ENCODE measurements at places on chromosomes 13 and 19.

DNA sequence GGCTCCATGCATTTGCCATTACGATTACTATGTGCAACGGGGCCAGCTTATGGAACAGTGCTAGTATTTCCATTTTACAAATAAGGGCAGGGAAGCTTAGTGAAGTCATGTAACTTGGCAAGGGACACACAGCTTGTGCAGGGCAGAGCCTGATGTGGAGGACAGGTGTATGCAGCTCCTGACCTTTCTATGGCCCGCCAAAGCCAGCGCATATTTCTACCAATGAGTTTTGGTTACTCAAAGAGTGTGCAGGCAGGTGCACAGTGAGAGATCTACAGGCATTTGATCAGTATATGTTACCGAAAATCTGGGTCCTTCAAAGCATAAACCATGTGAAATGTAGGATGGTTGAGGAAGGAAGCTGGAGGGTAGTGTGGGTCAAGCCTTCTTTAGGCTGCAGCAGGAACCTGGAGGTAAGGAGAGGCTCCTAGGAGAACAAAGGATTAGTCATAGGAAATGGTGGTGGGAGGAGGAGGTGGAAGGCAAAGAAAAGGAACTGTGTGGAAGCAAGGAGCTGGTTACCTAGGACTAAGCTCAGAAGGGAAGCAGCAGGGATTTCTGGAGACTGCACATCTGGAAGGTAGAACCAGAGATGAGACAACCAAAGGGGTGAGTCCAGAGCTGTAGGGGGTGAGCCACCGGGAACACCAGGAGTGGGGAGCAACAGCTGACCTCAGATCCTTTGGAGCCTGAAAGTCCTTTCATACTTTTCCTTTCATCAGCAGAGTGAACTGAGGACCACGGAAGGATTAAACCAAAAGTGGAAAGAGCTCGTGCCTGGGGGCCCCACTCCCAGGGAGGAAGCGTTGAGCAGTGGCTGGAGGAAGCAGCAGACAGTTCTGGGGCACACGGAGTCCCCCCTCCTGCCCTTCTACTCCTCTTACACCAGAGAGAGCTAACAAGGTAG lies 4.2 kb upstream of the PDX1 start:
- no peak for DNase-seq

DNA sequence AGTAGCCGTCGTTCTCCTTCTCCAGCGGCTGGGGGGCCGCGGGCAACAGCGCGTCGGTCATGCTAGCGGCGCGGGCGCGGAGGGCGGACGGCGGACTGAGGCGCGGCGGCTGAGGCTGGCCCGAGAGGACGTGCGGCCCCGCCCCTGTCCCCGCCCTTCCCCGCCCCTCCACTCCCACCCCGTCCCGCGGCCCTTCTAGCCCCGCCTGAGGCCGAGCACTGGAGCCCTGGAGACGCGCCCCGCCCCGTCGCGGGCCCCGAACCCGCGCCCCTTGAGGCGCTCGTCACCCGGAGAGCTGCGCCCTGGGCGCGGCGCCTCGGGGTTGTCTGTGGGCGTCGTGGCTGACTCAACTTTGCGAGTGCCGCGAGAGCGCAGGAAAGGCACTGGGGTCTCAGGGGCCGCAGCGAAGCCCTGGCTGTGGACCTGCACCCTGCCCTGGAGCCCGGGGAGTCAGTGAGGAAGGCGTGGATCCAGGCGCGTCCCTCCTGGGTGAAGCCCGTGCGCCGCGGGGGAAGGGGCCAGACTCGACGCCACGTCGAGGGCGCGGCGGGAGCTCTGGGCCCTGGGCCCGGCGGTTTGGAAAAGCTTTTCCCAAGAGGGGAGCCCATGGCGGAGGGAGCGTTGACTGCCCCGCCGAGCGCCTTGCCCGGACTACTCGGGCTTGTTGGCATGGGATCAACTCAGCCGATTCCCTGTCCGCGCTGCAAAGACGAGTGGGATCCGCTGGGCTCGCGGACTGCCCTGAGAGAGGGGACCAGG lies at the start of gene RHPN2:
Gene RHPN2 (minus strand): TSS at position 97 of the 759 bp plus-strand sequence. CDS start 36 bp downstream, at position 61.
- peak; percentile 72 for DNase-seq

DNA sequence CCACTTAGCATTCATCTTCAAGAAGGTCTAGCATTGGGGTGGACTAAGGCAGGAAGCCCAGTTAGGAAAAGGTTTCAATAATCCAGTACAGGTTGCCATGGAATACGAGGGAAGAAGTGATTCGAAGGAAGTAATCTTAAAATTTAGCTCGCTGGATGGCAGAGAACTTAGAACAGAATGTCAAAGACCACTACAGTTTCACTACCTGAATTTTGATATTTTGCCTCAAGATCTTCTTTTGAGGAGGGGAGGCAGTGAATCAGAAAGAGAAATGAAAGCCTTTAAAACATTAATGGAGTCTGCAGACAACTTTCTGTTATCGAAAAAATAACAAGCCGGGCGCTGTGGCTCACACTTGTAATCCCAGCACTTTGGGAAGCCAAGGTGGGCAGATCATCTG lies 7.0 kb upstream of the RAB8A start:
- no peak for DNase-seq

GRCh38 chr13:100106705-100107104 lies 17.8 kb downstream of the PCCA start:
- DNase-seq, result no peak

- DNase-seq, result peak; percentile 57
Observed at GRCh38 chr19:2618611-2619010, 83.9 kb downstream of the GNG7 start.

DNA sequence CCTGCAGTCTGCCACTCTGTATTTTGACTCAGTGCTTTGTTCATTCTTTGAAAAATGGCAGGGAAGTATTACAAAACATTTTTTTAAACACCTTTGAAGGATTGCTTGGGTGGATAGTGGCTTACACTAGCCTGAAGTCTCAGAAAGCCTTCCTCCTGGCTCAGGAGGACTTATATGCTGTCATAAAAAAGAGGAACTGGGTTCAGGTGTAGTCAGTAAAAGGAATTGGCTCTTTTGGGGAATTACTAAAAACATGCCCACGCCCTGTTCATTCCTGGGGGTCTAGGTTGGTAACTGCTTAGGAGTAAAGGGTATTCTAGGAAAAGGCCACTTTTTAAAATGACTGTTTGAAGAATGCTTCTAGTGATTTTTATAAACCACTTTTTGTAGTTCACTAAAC lies 186.9 kb downstream of the SHISA2 start:
- no peak for DNase-seq

DNA sequence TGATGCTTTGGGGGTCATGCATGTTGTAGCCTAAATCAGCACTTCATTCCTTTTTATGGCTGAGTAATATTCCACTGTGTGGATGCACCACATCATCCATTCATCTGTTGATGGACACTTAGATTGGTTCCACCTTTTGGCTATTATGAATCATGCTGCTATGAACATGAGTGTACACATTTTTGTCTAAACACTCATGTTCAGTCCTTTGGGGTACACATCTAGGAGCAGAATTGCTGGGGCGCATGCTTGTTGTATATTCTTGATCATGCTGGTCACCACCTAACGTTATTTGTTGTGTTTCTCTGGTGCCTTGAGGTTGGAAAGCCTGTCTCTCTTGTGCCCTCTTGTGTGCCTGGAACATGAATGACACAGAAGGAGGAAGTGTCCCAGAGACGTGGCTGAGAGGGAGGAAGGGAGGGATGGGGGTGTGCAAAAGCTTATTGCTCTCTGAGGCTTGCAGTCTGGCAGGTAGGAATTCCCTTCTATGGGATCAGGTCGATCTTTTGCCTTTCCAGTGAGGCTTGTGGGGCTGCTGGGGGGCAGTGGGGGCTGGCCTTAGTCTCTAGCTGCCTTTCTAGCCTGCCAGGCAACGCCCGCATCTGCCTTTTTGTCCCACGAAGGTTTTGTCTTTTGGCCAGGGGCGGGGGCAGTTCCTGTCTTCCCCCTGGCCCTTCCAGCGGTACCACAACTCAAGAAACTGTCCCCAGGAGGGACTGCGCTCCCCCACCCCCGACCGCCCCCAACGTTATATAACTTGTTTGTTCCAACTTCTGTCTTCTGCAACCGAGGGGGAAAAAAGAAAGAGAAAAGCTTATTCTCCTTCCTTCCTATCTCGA lies 7.6 kb downstream of the KLHL26 start:
- peak; percentile 60 for DNase-seq

GRCh38 chr19:11257846-11258380 lies 4.4 kb downstream of the DOCK6 start:
- no peak for DNase-seq

DNA sequence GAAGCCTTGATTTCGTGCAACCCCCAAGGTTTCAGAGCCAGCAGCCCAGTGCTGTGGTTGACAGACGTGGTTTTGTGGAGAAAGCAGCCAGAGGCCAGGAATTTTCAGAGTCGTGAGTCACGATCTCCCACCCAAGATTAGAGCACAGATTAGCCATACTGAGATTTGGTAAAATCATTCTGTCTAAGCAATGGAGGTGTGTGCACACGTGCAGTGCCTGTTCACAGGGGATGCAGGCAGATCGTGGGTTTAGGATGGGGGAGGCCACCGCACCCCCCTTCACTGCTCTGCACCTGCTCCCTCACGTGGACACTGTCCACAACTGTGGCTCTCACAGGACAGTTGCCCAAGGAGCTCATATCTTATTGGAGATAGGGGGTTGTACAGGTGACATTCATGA lies 46.6 kb upstream of the GPR183 start:
- no peak for DNase-seq

GRCh38 chr13:53775807-53776206 lies 747.2 kb downstream of the OLFM4 start:
- no peak for DNase-seq

- DNase-seq, result peak; percentile 9
Observed at GRCh38 chr13:37984357-37984756, 114.8 kb upstream of the TRPC4 start.

DNA sequence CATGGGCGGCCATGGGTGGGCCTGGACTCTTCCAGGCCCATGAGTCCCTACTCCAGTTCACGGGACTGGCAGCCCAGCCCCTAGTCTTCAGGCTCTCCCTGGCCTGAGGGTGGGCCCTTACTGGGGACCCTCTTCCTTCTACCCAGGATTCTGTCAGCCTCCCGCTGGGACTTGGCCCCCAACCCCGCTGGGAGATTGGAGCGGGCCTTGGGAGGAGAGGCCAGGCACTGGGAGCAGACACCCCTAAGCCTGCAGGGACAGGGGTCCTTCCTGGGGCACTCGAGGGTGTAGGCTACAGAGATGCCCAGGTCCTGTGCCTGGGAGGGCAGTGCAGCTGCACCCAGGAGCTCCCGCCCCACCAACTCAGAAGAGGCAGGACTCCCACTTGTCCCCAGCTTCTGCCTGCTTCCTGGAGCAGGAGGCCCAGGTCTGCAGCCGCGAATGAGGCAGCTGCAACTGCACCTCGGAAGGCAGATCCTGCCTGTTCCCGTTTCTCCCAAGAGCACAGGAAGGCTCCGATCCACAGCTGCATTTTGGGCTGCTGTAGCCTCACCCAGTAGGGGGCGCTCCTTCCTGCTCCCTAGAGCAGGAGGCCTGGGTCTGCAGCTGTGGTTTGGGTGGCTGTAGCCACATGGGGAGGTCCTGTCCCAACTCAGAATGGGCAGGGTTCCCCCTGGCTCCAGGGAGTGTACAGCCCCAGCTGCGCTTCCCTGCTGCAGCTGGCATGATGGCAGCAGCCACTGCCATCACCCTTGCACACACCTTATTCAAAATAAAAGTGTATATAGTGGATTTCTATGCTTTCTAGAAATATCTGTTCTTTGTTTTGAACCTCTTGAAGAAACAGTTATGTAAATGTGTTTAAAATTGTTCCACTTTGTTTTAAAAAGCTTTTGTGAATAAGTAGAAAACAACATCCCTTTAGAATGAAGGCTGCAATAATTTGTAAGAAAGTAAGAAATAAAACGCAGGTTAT lies 46.8 kb downstream of the TEX26 start:
- peak; percentile 27 for DNase-seq

DNA sequence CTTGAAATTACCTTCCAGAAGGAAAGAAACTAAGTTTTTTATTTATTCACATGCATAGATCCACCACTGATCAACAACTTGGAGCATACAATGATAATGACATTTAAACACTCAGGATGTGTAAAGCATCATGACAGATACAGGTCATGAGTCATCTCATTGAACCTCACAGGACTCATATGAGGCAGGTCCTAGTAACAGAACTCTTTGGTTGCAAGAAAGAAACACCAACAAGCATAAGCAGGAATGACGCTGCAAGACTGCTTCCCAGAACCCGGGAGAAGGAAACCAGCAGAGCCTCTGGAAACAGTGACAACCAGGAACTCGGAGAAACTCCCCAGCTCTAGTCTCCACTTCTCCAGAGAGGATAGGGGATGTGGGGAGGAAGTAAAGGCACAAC lies 60.8 kb upstream of the IPO5 start:
- DNase-seq, result no peak

Data from hematopoietic multipotent progenitor cell treated with erythropoietin and hydrocortisone succinate and interleukin-3 and kit ligand, for 8 days (in vitro differentiated cells).